Fibroblast of lung (primary cell): ENCODE measurements at places on chromosomes 12 and 14. TPM values are rescaled to one million over a fixed set of nuclear protein-coding genes. Genes with fewer than 3 reads are reported as not detected.

DNA sequence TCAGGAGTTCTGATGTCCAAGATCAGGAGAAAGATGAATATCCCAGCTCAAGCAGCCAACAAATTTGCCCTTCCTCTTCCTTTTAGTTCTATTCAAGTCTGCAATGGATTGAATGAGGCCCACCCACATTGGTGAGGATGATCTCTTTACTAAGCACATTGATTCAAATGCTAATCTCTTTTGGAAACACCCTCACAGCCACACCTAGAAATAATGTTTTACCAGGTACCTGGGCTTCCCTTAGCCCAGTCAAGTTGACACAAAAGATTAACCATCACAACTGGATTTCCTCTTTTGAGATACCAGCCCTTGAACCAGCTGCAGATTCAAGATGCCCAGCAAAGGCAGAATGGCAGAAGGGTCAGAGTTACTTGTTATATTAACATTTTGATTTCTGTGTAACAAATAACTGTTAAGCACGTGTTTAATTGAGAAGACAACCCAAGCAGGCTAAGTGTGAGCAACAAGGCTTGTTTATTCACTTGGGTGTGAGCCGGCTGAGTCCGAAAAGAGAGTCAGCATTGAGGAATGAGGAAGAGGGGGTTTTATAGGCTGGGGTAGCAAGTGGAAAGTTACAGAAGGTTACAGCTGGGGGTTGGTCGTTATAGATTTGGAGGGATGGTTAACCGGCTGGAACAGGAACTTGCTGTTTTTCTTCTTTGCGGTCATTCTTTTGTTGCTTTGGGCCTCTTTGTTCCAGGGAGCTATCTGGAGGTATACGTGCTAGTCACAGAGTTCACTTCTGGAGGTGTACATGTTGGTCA is 180.3 kb downstream of the EMP1 start:
- DNase-seq = no peak
- H3K27me3 ChIP-seq = no peaks in the 10 kb centered on the region
- H3K4me3 ChIP-seq = no peak overlapping the region
- no peaks in the 10 kb centered on the region for H3K36me3 ChIP-seq

DNA sequence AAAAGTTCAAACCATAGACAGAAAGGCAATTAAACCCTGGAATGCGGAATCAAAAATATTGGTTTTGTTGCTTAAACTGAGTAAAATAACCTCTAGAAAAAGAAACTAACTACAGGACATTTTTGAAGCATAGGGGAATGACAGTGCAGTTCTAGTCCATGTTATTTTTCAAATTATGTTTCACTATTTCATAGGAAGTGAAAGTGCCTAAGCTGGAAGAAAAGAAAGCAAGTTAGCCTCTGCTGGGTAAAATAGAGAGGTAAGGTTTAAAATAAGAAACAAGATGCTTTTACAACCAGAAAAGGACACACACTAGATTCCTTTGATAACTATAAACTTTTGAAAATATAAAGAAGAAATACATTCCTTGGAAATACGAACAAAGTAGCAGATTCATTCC is 1.1 kb downstream of the CLECL1 start:
- H3K4me3 ChIP-seq = no peak overlapping the region
- DNase-seq = no peak
- no peaks in the 10 kb centered on the region for H3K27me3 ChIP-seq
- no peaks in the 10 kb centered on the region for H3K4me1 ChIP-seq
- no peaks in the 10 kb centered on the region for H3K36me3 ChIP-seq

DNA sequence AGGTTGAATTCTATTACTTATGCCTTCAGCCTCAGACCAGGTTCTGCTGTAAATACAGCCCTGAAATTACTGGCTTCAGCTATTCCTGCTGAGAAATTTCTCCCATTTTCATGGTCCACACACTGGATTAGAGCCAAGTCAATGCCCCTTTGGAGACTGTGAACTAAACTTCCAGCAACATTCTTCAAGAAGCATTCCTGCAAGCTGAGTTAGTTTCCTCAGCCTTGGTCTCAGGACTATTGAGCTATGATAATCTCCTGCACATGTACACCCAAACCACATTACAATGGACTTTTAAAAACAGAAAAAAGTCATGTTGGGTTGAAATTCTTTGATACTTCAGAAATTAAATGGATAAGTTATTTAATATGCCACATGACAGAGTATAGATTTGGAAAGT is 58.0 kb upstream of the AVPR1A start:
- DNase-seq = no peak
- H3K36me3 ChIP-seq = no peaks in the 10 kb centered on the region
- H3K4me3 ChIP-seq = no peak overlapping the region
- no peaks in the 10 kb centered on the region for H3K27me3 ChIP-seq
- H3K4me1 ChIP-seq = no peaks in the 10 kb centered on the region

- no peaks in the 10 kb centered on the region for H3K27me3 ChIP-seq
- H3K4me3 ChIP-seq = peak overlapping the region; percentile 92
- peaks cover 2% of the 10 kb centered on the region for H3K4me1 ChIP-seq
These were observed 1.1 kb downstream of the WDR20 start for GRCh38 chr14:102140750-102141145.

- H3K36me3 ChIP-seq = peaks cover 12% of the 10 kb centered on the region
- H3K27me3 ChIP-seq = no peaks in the 10 kb centered on the region
- no peak for DNase-seq
- peaks cover 5% of the 10 kb centered on the region for H3K4me1 ChIP-seq
- no peak overlapping the region for H3K27ac ChIP-seq
These were observed 16.2 kb downstream of the PSMC1 start for GRCh38 chr14:90272523-90272922.

DNA sequence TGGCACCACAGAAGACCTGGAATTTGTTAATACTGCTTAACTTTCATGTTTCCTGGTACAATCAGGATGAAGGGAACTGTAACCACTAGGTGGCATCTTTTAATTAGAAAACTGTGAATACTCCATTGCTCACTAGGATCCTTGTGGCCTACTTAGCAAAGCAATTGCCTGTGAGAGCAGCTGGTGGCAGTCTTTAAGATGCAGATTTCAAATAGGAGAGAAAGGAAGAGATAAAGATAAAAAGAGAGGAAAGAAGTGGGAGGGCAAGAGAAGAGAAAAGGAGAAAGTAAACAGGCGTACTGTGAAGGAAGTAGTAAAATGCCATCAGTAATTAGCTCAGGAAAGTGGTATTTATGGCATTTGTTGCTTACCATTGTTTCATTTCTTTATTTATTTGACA is 114.5 kb downstream of the RAD51B start:
- peak; percentile 83 for DNase-seq
- no peaks in the 10 kb centered on the region for H3K27me3 ChIP-seq
- H3K4me3 ChIP-seq = no peak overlapping the region
- H3K27ac ChIP-seq = no peak overlapping the region

GRCh38 chr12:77122661-77123060 is 57.3 kb upstream of the E2F7 start:
- no peaks in the 10 kb centered on the region for H3K36me3 ChIP-seq
- peak; percentile 36 for DNase-seq
- H3K27ac ChIP-seq = peak overlapping the region; percentile 49

GRCh38 chr14:80275208-80275850 is 64.0 kb upstream of the DIO2 start:
- no peaks in the 10 kb centered on the region for H3K27me3 ChIP-seq
- peak; percentile 82 for DNase-seq
- peaks cover 3% of the 10 kb centered on the region for H3K4me1 ChIP-seq
- H3K4me3 ChIP-seq = no peak overlapping the region
- H3K27ac ChIP-seq = no peak overlapping the region
- H3K36me3 ChIP-seq = no peaks in the 10 kb centered on the region

DNA sequence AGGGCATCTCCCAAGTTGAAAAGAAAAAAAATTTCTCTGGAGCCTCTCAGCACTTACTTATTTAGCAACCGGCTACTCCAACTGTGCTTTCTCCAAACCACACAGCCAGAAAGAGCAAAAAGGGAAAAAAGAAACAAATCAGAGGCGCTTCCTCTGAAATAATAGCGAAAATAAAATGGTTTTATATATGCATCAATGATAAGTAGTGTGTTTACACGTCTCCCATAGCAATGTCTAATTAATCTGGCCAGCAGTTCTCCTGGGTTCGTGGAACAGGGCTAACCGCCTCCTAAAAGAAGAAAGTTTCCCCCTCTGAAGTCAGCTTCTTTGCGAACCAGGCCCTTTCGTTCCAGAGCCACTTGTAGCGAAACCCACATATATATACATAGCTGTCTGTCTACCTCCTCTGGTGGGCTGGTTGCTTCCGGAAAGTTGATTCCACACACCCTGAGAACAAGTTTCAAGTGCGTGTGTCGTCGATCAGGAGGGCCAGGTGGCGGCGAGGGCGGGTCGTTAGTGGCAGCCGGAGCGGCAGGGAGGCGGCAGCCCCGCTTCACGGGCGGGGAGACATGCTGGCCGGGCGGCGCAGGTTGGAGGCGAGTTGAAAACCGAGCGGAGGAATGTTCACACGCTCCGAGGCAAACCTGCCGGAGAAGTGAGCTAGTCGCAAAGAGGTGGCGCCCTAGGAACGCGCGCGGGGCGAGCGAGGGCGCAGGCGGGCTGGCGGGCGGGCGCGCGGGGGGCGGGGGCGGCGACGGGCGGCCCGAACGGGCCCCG is 2.7 kb downstream of the PTHLH start:
- peaks cover 13% of the 10 kb centered on the region for H3K27me3 ChIP-seq
- peak; percentile 80 for DNase-seq
- H3K4me1 ChIP-seq = peaks cover 13% of the 10 kb centered on the region
- H3K27ac ChIP-seq = no peak overlapping the region
- peak overlapping the region; percentile 72 for H3K4me3 ChIP-seq
- no peaks in the 10 kb centered on the region for H3K36me3 ChIP-seq

- no peak for DNase-seq
- H3K4me3 ChIP-seq = no peak overlapping the region
- H3K4me1 ChIP-seq = no peaks in the 10 kb centered on the region
- H3K36me3 ChIP-seq = peaks cover 1% of the 10 kb centered on the region
- no peak overlapping the region for H3K27ac ChIP-seq
- H3K27me3 ChIP-seq = no peaks in the 10 kb centered on the region
These were observed 27.5 kb downstream of the GNS start for GRCh38 chr12:64731683-64732082.

Gene LRRK2
- polyA plus RNA-seq = 2.2 and 2.9 TPM in 2 replicates

Gene KRT4
- 0.17 and 0.23 TPM in 2 replicates for polyA plus RNA-seq

Gene CLEC1B
- polyA plus RNA-seq = not detected in 2 replicates

Gene TAS2R10
- polyA plus RNA-seq = 0.06 and 0.10 TPM in 2 replicates

Gene BCL2L14
- not detected in 2 replicates for polyA plus RNA-seq

Gene ISM2
- 0.01 TPM in 1 of 2 replicates, not detected in the other for polyA plus RNA-seq

Gene RAPGEF3
- 0.83 and 0.95 TPM in 2 replicates for polyA plus RNA-seq
